ENCODE measurements at places on chromosomes 7 and 10. TPM values are rescaled to one million over a fixed set of nuclear protein-coding genes. Genes with fewer than 3 reads are reported as not detected.

- no peak overlapping the region for H3K4me3 ChIP-seq
- no peak overlapping the region for H3K27ac ChIP-seq
- DNase-seq = no peak
- H3K4me1 ChIP-seq = no peaks in the 10 kb centered on the region
Measured at GRCh38 chr10:46992803-46993561, 81.8 kb downstream of the PTPN20 start.

- peaks cover 10% of the 10 kb centered on the region for H3K36me3 ChIP-seq
- peaks cover 3% of the 10 kb centered on the region for H3K27me3 ChIP-seq
- H3K4me3 ChIP-seq = peak overlapping the region; percentile 95
- H3K27ac ChIP-seq = no peak overlapping the region
- no peak for DNase-seq
Measured at GRCh38 chr7:129055861-129056464, 1.1 kb upstream of the TNPO3 start.

GRCh38 chr7:98362517-98362916, 38.4 kb downstream of the BAIAP2L1 start:
- H3K4me1 ChIP-seq = no peaks in the 10 kb centered on the region
- H3K36me3 ChIP-seq = no peaks in the 10 kb centered on the region
- no peak overlapping the region for H3K4me3 ChIP-seq
- no peak for DNase-seq
- no peaks in the 10 kb centered on the region for H3K27me3 ChIP-seq

- H3K36me3 ChIP-seq = no peaks in the 10 kb centered on the region
- peaks cover 15% of the 10 kb centered on the region for H3K27me3 ChIP-seq
- no peak for DNase-seq
- no peak overlapping the region for H3K27ac ChIP-seq
- no peak overlapping the region for H3K4me3 ChIP-seq
- peaks cover 1% of the 10 kb centered on the region for H3K4me1 ChIP-seq
Measured at GRCh38 chr7:100649826-100650565, 6.3 kb downstream of the ACTL6B start.

DNA sequence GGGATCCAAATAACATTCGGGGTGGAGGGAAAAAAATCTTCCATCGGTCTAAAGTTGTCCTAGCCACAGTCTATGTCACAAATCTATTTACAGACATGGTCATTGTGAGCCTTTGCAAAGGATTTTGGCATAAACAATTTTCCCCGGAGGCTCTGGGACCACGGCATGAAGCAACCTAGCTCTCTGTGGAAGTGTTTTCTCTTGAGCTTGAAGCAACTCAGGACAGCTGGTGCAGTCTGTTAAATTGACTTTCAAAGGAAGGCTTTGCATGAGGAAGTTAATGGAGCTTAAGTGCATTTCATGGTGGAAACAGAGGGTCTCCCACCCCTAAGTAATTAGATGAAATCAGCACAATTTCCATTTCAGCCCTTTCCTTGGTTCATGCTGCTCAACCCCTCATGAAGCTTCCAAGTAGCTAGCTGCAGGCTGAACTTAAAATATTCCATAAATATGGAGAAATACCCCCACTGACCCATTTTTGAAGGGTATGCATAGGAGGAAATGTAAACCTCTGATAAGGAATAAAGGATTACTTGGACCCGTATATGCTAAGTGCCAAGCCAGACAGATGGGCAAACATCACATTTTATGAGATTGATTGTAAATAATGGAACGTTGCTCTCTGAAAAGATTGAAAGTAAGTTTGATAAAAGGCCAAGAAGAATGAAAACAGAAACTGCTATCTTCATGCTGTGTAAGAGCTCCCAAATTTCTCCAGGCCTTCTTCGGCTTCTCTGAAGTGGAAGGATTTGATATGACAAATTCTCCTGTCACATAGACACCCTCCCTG, 39.9 kb downstream of the CCDC3 start:
- no peaks in the 10 kb centered on the region for H3K36me3 ChIP-seq
- H3K4me1 ChIP-seq = no peaks in the 10 kb centered on the region
- no peak for DNase-seq
- peaks cover 6% of the 10 kb centered on the region for H3K27me3 ChIP-seq
- H3K4me3 ChIP-seq = no peak overlapping the region

GRCh38 chr7:99109108-99110051, 34.5 kb downstream of the SMURF1 start:
- no peak overlapping the region for H3K27ac ChIP-seq
- H3K27me3 ChIP-seq = no peaks in the 10 kb centered on the region
- peaks cover 5% of the 10 kb centered on the region for H3K36me3 ChIP-seq
- no peak overlapping the region for H3K4me3 ChIP-seq
- H3K4me1 ChIP-seq = peaks cover 69% of the 10 kb centered on the region
- peak; percentile 23 for DNase-seq

DNA sequence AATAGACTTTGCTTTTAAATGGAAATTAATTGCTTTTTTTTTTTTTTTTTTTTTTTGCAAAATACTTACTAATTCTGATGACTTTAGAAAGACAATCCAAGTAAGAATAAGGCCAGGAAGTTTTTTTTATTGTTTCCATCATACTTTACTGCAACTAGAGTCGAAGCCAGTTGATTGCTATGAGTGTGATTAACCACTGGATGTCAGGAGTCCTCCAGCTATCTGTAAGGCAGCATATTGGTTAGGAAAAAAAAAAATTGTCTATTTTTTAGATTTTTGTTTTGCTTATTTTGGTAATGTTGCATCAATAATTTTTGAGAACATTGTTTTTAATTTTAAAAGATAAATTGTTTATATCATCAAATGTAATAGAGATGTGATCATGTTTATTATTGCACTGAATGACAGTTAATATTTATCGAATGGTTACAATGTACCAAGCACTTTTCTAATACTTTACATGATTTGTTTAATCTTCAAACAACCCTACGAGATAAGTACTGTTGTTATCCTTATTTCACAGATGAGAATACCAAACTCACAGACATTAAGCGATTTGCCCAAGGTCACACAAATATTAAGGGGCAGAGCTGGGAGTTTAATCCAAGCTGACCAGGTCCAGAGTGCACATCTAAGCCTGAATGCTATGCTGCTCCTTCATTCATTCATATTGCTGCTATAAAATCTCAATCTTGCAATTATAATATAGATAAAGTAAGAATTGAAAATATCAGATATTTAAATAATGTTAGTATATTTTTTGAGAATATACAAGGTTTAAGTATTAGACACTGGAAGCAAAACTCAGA, 19.9 kb upstream of the LMOD2 start:
- H3K27me3 ChIP-seq = peaks cover 17% of the 10 kb centered on the region
- no peaks in the 10 kb centered on the region for H3K36me3 ChIP-seq
- no peaks in the 10 kb centered on the region for H3K4me1 ChIP-seq

DNA sequence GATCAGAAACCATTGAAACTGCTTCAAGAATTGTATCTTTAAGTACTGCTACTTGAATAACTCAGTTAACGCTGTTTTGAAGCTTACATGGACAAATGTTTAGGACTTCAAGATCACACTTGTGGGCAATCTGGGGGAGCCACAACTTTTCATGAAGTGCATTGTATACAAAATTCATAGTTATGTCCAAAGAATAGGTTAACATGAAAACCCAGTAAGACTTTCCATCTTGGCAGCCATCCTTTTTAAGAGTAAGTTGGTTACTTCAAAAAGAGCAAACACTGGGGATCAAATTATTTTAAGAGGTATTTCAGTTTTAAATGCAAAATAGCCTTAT, 14.7 kb downstream of the HNRNPA2B1 start:
- no peak for DNase-seq
- H3K4me3 ChIP-seq = peak overlapping the region; percentile 31
- H3K4me1 ChIP-seq = peaks cover 65% of the 10 kb centered on the region
- H3K36me3 ChIP-seq = peaks cover 49% of the 10 kb centered on the region
- H3K27me3 ChIP-seq = no peaks in the 10 kb centered on the region

GRCh38 chr10:28681291-28681763, 4.0 kb downstream of the BAMBI start:
- peaks cover 21% of the 10 kb centered on the region for H3K4me1 ChIP-seq
- H3K36me3 ChIP-seq = no peaks in the 10 kb centered on the region
- H3K27ac ChIP-seq = no peak overlapping the region
- no peak overlapping the region for H3K4me3 ChIP-seq

- H3K27me3 ChIP-seq = no peaks in the 10 kb centered on the region
- H3K4me1 ChIP-seq = no peaks in the 10 kb centered on the region
- H3K4me3 ChIP-seq = no peak overlapping the region
- H3K27ac ChIP-seq = no peak overlapping the region
- no peaks in the 10 kb centered on the region for H3K36me3 ChIP-seq
Measured at GRCh38 chr7:157525491-157525915, 188.7 kb downstream of the DNAJB6 start.

DNA sequence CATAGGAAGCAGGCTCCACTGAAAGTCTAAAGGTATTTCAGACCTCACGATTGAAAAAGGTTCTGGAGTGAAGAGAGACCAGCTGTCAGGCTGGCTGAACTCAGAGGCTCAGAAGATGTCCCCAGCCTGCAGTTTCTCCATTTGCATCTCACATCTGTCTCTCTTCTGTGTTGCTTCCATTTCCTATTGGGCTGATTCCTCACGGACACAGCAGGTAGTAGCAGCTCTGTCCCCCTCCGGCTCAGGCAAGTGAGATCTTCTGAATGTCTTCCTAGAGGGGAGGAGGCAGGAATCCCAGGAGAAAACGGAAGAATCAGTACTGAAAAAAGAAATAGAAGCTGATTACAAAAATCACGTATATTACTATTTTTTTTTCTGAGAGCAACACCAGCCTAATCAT, 274.1 kb upstream of the COBL start:
- DNase-seq = no peak
- no peak overlapping the region for H3K4me3 ChIP-seq
- H3K27me3 ChIP-seq = no peaks in the 10 kb centered on the region
- no peaks in the 10 kb centered on the region for H3K4me1 ChIP-seq

DNA sequence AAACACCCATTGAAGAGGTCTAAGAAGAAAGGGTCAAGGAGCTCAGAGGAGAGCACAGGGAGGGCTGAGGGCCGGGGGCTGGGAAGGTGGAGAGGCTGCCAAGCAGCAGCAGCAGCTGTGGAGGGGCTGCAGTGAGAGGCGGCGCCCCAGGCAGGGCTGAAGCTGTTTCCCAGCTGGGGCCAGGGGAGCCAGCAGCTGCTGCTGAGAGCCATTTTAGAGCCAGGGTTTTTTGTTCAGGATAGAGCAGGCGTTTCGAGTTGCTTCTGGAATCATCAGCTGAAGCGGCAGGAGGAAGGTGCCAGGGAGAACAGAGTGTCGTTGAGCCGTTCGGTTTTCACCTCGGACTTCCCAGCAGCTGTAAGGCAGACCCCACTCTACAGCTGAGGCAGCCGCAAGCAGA, 62.7 kb downstream of the LANCL2 start:
- H3K36me3 ChIP-seq = peaks cover 9% of the 10 kb centered on the region
- no peaks in the 10 kb centered on the region for H3K27me3 ChIP-seq
- no peak overlapping the region for H3K4me3 ChIP-seq
- peak overlapping the region; percentile 69 for H3K27ac ChIP-seq
- no peak for DNase-seq
- H3K4me1 ChIP-seq = peaks cover 21% of the 10 kb centered on the region

- H3K27ac ChIP-seq = no peak overlapping the region
- no peak for DNase-seq
- H3K4me1 ChIP-seq = no peaks in the 10 kb centered on the region
- H3K27me3 ChIP-seq = no peaks in the 10 kb centered on the region
- H3K36me3 ChIP-seq = no peaks in the 10 kb centered on the region
- no peak overlapping the region for H3K4me3 ChIP-seq
Measured at GRCh38 chr7:45407730-45408408, 166.3 kb upstream of the ADCY1 start.

TSPAN12 gene
- not detected for total RNA-seq

MMP21 gene
- not detected for total RNA-seq

RBP4 gene
- total RNA-seq = not detected

CYP2C8 gene
- not detected for total RNA-seq

SLC26A4 gene
- total RNA-seq = 1.3 TPM

AEBP1 gene
- 10.8 TPM for total RNA-seq

AKR1D1 gene
- not detected for total RNA-seq

NEURL1 gene
- 1.6 TPM for total RNA-seq

ST8SIA6 gene
- not detected for total RNA-seq
